ENCODE measurements at places on chromosomes 3 and 15.

DNA sequence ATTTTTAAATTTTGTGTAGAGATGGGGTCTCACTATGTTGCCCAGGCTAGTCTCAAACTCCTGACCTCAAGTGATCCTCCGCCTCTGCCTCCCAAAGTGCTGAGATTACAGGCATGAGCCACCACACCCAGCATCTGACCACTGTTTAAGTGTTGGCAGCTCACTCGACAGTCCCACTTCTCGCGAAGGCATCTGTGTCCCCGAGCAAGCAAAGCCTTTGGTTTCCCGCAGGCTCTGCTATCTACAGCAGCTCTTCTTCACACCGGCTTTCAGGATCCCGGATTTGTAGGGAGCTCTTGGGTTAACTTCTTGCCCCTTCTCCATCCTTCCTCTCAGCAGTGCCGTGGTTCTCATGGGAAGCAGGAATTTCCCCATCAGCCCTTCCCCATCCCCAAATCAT is 240.9 kb downstream of the VPS13C start:
- no peak for DNase-seq

DNA sequence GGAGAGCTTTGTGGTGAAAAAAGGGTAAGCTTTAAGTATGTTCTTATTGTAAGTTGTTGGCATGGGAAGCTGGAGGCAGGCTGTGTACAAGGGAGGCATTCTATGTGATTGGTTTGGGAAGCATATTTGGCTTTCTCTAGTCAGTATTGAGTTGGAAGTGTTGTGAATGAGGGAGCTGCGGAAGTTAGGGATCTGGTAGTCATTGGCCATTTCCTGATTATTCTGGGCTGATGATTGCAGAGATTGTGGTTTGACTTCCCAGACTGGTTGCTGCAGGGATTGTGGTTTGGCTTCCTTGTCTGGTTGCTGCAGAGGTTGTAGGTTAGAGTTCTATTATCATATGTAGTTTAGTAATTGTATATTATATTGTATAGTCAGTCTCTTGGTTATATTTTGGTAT is 21.0 kb downstream of the STXBP5L start:
- no peak for DNase-seq

- DNase-seq: no peak
Measured at GRCh38 chr3:25120665-25121064, 307.4 kb upstream of the RARB start.

DNA sequence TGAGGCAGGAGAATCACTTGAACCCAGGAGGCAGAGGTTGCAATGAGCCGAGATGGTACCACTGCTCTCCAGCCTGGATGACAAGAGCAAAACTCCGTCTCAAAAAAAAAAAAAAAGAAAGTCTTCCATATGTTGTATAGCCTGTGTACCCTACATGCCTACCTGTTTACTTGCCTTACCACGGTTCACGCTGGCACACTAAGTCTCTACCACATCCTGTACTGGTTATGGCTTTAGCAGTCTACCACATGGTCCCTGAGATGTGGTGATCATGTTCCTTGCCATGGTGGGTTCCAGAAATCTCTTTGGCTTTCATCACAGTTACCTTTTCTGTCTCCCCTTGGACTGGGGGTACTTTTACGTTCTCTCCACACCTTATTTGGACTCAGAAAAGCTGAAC is 63.8 kb upstream of the TBC1D5 start:
- no peak for DNase-seq

- no peak for DNase-seq
Measured at GRCh38 chr3:128875556-128876120, 3.8 kb upstream of the ACAD9 start.

DNA sequence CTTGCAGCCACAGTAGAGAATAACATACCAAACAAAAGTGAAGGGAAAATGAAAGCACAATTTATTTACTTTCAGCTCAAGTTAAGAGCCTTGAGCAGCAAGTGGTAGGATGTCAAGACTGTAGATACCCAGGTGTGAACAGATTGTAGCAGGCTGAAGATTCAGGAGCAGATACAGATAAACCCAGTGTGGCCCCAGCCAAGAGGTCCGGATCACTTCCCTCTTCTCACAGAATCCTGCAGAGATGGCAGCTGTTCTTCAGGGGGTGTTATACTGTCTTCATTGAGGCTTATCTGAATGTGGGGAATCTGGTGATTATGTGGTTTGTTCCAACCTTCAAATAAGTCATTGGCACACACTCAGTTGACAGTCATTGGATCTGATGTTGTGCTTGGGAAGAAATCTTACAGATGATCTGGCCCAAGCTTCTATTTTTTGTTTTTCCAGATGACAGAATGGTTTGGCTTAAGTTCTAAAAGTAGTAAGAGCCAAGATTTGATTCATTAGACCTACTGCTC is 2.2 kb downstream of the STARD9 start:
- DNase-seq: no peak

DNA sequence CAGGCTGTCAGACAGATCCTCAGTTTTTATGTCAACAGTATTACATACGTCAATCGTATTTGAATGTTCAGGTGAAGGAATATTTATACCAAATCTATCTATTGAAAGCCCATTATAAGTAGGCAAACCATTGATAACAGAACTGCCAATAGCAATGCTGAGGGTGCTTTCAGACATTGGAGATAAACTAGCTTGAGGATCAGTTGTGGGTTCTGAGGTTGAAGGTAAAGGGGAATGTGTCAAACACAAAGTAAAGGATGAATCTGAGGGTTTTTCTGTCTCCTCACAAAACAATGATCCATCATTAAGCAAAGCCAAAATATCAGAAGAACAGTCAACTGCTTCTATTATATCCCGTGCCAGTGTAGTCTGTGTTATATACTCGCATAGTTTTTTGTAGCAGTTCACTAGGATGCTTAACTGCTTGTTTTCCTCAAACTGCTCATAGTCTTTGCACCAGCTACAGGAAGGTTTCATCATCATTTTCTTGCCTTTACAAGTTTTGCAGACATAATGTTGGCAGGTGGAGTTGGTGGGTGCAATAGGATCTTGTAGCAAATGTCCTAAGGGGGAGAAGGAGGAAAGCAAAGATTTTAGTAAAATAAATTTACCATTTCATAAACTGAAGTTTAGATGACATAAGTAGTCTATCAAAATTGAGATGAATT is 43.8 kb downstream of the MSL2 start:
- DNase-seq: no peak

DNA sequence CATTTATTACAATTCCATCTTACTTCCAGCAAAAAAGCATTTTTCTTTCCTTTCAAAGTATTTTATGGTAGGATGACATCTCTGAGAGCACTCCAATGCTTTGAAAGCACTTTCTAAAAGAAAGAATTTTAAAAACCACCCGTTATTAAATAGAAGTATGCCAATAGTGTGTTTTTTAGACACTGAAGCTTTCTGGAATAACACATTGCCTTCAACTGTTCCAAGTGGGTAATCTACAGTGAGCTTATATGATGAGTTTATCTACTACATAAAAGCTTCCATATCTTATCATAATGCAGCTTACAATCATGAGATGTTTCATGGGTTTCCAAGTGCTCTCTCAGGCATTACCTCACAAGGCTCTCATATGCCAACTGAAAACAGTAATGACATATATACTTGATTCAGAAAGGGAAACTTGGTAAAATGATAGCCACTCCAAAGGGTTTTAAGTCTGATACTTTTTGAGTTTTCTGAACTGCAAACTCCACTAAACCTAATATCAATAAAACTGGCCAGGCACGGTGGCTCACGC is 14.1 kb downstream of the CMTM6 start:
- no peak for DNase-seq

DNA sequence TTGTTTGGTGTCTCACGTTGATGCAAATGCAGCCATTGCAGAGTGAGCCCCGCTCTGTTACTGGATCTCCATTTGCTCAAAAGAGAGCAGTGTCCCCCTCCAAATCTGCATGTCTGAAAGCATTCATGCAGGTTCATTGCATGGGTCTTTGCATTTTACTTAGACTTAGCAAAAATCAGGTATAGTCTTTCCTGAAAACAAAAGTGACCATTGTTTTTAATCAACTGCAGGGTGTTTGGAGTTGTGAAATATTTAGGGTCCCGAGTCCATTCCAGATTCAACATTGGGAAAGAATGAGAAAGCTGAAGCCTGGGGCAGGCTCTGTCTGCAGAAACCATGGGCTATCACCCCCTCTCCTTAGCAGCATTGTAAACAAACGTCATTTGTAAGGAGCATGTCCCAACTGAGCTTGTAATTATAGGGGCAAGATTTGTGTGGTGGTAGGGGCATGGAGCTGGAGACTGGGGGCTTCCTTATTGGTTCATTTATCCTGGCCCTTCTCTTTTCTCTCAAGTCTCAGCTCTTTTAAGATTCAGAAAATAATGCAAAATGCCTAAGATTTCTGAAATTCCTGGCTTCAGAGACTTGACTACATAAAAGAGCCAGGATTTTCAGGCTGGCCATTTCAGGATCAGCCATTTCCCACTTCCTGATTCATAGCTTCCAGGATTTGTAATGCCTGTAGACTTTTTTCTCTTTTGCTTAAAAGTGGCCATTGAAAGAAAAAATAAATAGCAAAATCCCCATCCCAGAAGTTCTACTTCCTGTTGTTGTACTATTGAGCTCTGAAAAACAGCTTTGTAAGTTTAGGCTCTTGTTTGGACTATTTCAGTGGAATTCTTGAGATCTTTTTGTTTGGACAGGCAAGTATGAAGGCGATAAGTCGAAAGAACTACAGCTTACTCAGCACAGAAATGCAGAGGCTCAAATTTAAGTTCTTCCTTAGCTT is 23.0 kb downstream of the IGF1R start:
- no peak for DNase-seq

DNA sequence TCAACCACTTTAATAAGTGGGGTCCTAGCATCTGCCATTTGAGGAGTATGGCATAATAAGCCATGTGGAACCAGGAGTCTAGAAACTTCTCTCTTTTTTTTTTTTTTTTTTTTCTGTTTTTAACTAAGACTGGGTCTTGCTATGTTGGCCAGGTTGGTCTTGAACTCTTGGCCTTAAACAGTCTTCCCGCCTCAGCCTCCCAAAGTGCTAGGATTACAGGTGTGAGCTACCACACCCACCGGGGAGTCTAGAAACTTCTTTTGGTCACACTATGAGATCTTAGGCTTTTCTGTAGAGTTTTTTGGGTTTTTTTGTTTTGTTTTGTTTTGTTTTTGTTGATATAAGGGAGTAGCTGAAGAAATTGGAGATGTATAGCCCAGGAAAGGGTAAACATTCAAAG is 52.9 kb downstream of the ZBTB38 start:
- no peak for DNase-seq

DNA sequence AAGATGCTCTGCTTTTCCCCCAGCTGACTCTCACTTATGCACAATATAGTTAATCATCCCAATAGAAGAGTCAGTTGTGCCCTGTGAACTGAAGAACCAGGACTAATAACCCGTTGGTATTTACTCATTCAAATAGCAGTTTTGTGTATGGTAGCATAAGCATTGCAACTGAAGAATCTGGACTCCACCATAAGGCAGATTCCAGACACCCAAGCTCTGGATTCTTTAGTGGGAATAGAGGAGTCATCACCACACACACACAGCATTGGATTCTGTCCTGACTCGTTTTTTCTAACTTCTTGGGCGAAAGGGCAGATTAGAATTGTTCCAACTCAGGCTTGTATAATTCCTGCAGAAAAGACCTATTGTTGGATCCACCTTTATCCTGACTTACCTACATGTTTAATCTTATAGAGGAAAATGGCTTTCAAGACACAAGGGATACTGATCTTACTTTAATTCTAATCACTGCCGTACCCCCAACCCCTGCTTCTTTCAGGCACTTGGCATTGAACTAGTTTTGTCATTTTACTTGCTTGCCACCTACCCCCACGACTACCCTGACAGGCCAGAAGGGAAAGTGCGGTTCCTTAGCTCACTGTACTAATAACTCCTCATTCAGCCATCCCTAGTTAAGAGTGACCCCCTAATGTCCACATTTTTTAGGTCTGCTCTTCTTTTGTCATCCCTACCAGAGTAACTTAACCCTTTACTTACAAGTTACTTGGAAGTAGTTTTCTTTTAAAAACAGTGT is 42.3 kb downstream of the NKIRAS1 start:
- no peak for DNase-seq

GRCh38 chr3:4936982-4937614 is 42.1 kb upstream of the BHLHE40 start:
- no peak for DNase-seq

DNA sequence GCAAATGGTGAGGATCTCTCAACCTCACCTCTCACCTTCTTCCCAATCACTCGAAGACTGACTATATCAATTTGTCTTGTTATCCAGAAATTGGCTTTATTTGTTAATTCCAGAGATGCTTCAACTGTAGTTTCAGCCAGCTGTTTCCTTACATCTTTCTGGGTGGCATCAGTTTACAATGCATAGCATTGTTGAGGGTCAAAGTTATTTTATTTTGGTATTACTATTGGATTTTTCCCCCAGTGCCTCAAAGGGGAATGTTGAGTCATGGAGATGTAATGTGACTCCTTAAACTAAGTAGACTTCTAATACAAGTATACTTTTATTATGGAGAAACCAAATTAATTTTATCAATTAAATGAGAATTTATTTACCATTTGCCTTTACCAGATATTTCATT is 351.6 kb downstream of the TIGIT start:
- DNase-seq: no peak

DNA sequence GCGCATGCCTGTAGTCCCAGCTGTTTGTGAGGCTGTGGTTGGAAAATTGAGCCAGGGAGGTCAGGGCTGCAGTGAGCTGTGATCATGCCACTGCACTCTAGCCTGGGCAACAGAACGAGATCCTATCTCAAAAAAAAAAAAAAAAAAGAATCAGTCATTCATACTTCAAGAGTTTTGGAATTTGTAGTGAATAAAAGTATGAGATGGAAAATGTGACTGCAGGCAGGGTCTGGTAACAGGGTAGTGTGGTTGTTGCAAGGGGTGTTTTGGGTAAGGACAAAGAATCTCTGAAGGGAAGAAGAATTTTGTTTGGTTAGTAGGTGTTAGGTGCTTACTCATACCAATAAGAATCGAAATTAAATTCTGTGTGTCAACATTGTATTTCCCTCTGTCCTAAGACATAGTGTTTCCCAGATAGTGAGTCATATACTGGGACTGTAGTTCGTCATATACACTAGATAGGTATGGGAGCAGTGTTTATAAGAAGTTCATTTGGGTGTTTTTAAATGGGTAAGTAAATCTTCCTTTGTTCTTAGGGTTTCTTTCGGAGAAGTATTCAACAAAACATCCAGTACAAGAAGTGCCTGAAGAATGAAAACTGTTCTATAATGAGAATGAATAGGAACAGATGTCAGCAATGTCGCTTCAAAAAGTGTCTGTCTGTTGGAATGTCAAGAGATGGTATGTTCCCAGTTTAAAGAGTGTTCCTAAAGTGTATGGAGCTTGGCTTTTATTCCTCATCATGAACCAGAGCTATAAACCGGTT is 14.2 kb downstream of the NR1D2 start:
- DNase-seq: peak; percentile 82

- peak; percentile 51 for DNase-seq
Measured at GRCh38 chr3:100525753-100526612, 33.6 kb downstream of the TMEM45A start.

DNA sequence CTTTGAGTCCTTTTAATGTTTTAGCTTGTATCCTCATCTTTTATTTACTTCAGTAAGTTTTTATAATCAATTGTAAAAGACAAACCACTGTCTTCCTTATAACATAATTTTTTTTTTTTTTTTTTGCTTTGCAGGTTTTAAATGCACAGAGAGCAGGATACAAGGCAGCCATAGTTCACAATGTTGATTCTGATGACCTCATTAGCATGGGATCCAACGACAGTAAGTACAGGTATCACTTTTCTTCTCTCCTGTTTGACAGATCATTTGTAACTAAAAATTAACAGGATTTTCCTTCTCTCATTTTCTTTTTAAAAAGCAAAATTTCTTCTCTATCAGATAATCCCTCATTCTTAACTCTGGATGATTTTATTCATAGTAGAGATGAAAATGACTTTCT is 75.4 kb downstream of the PFN2 start:
- DNase-seq: no peak

- no peak for DNase-seq
Measured at GRCh38 chr3:108437439-108437838, 73.0 kb downstream of the MYH15 start.
